NCI-H1436 treated with DMSO at 0.1 percent for 48 hours (cell line): ENCODE measurements at places on chromosomes 12 and 14.

GRCh38 chr14:79369359-79370332, 841.7 kb downstream of the DIO2 start:
- DNase-seq = no peak

DNA sequence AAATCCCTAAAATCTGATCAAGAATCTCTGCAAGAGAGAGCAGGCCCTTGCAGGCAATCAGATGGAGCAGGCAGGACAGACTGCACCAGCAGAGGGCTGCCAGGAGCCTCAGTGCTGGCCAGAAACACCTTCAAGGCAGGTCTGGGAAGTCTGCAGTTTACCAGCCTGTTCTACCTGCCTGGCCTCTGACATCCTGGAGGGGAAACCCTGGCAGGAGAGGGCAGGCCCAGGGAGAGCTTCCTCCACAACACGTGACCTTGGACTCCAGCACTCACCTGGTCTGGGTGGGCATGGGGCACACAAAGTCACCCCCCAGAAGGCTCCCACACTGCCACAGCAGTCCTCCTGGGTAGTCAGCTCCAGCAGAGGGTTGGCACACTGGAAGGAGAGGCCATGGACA, 56.0 kb downstream of the ISCA2 start:
- no peak for DNase-seq

DNA sequence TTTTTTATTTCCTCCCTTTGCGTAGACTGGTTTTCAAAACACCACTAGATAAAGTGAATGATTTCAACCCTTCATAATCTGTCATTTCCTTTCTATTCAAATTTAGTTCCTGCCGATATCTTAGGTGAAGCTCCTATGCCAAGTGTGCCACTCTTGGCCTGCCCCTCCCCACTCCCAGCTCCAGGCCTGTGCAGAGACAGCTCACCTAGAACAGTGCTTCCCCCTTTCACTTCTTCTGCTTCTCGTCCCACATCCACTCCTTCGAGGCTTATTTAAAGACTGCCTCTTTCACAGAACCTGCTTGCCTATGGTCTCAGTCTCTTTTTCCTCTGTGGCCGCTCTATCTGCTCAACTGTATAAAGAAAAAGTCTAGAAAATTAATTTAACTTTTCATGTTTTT, 473.8 kb downstream of the RAD51B start:
- no peak for DNase-seq

DNA sequence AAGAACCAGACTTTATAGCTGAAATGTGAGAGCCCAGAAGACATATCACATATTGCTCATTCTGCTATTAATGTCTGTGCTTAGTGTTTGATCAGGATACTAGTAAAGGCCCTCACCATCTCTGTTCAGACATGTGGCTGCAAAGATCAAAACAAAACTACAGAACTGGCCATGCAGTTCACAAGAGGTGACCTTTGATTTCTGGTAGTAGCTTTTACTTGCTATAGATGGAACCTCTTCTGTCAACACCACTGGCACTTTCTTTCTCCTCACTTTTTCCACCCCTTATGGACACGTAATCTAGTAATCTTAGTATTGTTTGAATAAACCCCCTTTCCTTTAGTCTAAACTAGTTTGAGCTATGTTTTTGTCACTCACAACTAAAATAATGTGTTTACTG, 214.8 kb downstream of the EPS8 start:
- no peak for DNase-seq

DNA sequence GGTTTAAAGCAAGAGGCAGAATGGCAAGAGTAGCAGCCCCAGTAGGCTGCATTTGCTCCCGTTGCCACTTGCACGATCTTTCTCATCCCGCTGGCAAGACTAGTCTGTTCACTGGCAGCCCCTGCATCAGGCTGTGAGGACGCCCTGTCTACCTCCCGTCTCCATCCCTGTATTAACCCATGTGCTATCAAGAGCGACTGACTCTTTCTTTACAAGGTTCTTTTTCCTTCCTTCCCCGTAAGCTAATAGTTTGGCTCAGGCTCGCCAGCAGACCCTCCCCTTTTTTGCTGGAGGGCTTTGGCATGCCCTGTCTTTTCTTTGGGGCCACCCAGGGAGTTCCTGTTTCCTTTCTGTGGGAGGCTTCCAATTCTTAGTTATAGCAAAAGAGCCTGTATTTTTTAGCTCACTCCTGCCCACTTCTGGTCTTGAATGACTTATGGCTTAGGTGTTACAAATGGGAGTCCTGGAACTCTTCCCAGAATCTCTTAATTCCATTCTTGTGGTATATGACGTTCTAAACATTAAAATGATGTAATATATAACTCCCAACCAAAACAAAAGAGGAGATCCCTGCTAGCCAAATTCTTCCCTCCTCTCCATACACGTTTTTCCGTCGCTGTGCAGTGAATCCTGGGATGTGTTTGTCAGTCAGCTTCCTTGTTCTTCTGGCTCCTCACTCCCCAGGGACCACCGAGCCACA, 149.0 kb downstream of the PRKCH start:
- DNase-seq = no peak

GRCh38 chr14:55109836-55110235, 19.2 kb upstream of the LGALS3 start:
- no peak for DNase-seq

GRCh38 chr12:66341126-66341525, 38.8 kb downstream of the HELB start:
- no peak for DNase-seq

DNA sequence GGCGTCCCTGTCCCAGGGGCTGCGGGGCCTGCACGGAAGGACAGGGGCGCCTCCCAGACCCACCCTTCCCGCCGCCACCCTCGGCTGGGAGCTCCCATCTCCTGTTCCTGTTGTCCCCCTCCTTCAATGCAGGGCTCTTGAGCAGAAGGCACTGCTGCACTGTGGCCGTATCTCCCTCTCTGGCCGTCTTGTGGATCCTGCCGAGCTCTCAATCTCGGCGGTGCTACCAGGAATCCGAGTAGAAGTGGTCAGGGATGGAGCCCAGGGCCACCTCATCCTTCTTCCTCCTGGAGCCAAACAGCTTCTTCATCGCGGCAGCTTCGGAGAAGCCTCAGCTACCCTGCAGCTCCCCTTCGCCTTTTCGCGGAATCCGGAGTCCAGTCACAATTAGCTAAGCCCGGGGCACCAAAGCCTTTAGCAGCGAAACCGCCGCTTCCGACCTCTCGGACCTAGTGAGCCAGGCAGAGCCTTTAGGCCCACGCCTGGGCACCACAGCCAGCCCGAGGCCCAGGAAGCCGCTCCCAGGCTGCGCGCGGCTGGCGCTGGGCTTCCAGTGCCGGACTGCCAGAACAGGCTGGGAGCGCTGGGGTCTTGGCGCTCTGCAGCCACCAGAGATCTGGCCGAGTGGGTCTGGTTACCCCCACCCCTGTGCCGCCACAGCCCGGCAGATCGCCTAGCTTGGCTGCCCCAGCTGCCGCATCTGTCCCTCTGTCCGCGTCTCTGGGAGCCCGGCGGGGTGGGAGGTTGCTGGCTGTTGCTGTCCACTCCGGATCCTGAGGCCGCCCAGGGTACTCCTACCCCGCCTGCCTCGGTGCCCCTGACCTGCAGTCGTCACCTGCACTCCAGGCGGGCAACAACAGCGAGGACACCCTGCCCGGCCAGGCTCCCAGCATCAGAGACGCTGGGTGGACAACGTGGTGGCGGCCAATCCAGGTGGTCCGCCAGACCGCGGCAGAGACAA, 69.1 kb downstream of the ASCL4 start:
- no peak for DNase-seq

GRCh38 chr14:92638904-92639303, 109.5 kb downstream of the LGMN start:
- no peak for DNase-seq

GRCh38 chr14:101567252-101567651, 6.0 kb downstream of the DIO3 start:
- no peak for DNase-seq

DNA sequence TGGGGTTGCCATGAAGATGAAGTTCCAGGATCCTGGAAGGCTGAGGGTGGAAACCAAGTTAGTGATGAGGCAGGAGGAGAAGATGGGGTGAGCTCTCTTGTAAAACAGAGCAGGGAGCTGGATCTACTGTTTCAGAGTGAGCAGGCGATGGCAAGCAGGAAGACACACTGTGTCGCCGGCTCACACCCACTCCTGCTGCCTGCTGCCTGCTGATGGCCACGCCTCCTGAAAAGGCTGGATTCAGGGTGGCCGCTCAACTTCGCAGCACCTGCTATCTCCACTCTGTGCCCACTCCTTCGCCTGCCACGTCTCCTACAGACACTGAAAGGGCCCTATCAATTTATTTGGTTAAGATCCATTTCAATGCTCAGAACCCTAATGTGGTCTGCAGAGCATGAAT, 96.1 kb downstream of the RBM19 start:
- DNase-seq = no peak

DNA sequence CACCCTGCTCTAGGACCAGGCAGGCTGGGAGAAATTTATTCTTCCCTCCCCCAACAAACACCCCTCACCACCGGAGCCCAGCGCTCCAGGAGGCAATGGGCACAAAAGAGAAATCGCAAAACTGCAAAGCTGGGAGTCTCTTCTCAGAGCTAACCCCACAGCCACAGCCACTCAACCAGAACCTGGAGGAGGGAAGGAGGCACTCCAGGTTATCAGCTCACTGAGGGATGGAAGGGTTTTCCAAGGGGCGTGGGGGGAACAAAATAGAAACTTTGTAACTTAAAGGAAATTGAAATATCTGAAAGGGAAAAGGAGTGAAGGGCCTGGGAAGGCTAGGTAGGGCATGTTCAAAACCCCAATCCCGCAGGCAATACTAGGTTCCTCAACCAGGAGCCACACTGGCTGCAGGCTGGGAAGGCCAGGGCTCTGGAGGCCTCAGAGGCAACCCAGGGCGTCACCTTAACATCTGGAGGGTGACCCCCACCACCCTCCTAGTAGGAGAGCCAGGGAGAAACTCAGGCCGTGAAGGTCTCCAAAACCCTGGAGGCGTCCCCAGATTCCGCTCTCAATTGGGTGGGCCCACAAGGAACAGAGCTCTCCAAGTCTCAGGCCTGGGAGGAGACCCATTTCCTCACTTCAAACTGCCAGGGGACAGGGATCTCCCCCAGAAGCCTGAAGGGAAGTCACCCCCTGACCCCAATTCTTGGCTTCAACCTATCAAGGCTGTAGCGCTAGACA, 3.2 kb downstream of the KDM2B start:
- no peak for DNase-seq

GRCh38 chr12:65015850-65016249, 105.3 kb downstream of the WIF1 start:
- no peak for DNase-seq
